ENCODE measurements at places on chromosomes 6 and 20.

- DNase-seq, result no peak
Measured at GRCh38 chr20:60976913-60977312, 275.1 kb upstream of the CDH4 start.

DNA sequence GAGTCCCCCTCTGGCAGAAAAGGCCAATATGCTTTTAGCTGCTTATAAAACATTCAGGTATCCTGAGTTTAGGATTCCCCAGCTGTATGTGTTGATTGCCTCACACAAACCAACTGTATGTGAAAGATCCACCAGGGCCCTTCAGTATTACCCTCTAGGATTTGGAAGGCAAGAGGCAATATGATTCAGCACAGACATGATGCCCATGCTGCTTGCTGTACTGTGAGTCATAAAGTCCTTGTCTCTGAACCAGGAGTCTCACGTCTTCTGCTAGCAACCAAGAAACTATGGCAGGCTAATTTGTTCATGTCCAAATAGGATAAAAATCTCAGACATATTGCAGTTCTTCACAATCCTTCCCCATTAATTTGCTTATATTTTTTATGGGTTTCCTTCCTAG lies 789.2 kb upstream of the SLC35B3 start:
- no peak for DNase-seq

- DNase-seq, result no peak
Measured at GRCh38 chr20:45873409-45874103, 7.5 kb upstream of the ZSWIM1 start.

DNA sequence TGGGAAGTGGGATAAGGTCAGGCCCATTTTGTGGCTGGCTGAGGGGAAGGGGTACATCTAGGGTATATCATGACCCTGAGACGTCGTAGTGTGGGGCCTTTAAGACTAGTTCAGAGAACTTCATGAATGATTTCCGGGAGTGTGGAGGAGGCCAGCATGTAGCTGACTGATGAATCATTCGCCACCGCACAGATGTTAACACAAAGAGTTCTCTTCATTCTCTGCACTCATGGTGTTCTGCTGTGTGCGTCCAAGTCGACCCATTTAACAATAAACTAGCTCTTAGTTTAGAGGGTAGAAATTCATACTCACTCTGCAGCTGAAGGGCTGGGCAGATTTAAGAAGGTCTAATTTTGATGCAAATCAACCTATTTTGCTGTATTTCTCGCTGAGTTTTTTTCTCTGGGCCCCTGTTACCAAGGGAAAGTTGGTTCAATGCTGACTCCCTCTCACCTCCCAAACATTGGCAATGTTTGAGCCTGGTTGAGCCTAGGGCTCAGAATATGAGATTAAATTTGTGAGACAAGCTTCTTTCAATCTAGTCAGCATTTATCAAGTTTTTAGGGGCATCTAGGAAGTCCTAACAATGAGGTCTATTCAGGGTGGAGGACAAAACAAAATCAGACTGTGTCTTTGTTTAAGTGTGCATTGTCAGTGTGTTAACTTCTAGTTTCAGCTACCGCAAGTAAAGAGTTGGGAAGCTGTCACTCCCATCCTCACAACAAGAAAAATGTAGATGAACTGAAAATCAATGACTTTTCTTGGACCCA lies 106.8 kb upstream of the CBLN4 start:
- DNase-seq, result no peak

DNA sequence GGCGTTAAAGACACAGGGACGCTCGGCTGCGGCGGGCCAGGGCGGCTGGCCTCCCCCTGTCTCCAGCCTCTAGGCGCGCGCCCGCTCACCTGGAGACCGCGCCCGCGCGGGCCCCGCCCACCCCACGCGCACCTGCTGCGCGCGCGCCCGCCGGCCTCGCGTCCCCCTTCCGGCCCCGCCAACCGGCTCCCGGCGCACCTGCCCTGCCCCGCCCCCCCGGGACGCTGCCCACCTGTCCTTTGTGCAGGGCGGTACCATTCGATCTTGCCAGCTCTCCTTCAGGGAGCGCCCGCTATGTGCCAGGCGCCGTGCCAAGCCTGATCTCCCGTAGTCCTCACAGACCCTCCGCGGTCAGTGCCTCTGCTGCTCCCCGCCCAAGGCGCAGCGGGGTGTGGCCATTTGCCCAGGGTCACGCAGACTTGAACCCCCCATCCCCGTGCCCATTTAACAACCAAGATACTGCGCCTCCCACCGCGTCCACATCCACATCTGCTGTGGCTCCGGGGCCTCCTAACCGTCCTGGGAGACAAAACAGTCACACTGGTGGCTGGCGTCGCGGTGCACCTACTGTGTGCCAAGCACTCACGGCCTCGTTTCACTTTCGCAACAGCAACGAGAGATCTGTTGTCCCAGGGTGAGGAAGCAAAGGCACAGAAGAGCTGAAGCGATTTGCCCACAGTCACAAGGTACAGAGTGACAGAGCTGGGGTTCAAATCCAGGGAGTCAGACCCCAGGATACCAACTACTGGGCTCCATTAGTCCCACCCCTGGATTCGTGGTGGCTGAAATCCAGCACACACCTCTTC lies 48.1 kb downstream of the NOL4L start:
- DNase-seq, result no peak

- DNase-seq, result peak; percentile 28
Measured at GRCh38 chr20:32483351-32484224, 101.5 kb downstream of the NOL4L start.

Measured in stimulated activated CD8-positive, alpha-beta memory T cell treated with anti-CD3 and anti-CD28 coated beads, Interleukin-4, amount 100 ng/mL, for 1 hour (primary cell).